ENCODE measurements at places on chromosomes 2 and 18.

DNA sequence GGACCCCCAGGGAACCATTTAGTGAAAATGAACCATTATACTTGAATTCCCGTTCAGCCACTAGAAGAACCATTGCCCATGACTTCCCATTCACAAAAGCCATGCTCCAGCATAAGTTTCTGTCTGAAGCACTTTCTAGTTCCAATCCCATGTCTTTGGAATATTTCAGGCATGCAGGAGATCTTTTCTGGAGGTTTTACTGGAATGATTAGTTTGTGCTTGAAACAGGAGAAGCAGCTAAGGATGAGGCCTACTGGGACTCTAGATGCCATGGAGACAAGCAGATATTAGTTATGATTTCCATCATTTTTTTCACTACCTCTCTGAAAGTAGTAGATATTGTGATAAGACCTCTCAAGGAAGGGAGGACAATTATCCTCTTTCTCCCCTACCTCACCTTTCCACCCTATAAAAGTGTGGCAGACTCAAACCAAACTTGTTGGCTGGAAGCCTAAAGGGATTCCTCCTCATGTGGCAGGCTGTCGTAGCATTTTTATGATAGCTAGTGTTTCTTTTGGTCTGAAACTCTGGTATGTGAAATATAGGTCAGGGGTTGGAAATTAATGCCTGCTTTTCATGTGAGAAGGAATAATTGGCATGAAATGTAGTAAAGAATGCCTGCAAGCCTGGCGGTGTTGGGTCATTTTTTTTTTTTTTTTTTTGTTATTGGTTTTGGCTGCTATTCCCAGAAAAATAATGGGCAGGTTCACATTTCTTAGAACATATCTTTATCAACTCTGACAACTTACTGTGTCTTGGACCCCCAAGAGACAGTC, 29.3 kb upstream of the MMADHC start:
- DNase-seq = peak; percentile 32

- peak; percentile 85 for DNase-seq
Observed at GRCh38 chr2:1685957-1686783, 58.1 kb downstream of the PXDN start.

GRCh38 chr2:96815326-96816126, 542 bp upstream of the CNNM3 start:
- DNase-seq = no peak

DNA sequence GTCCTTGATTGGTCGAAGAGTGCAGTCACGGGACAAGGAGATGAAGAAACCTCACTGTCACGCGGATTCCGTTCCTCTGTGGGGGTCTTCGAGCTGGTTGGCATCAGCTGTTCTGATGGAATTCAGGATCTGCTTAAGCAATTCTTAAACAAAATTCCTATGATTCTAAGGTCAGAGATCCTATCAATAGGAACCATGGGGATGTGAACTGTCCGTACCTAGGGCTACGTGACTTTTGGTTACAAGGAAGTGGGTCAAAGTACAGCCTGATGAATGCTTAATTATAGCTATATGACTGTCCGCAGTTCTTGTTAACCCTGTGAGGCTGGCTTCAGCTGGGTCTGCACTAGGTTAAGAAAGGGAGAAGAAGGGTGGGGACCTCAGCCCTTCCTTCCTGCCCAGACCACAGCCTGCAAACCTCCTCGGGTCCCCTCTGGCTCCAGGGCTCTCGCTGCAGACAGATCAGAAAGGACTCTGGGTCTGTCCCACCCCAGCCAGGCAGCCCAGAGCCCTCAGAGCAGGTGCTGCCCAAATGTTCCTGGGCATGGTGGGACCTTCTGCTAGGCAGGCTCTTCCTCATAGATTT, 44.2 kb upstream of the TAF1B start:
- no peak for DNase-seq

- no peak for DNase-seq
Observed at GRCh38 chr2:174662859-174663258, 65.3 kb upstream of the WIPF1 start.

DNA sequence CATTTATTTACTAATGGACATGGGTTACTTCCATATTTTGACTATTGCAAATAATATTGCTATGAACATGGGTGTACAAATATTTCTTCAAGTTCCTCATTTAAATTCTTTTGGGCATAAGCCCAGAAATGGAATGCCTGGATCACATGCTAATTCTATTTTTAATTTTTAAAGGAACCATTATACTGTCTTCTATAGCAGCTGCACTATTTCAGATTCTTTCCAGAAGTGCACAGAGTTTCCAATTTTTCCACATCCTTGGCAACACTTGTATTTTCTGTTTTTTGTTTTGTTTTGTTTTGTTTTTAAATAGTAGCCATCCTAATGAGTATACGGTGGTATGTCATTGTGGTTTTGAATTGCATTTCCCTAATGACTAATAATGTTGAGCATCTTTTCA, 8.5 kb upstream of the RALBP1 start:
- no peak for DNase-seq

DNA sequence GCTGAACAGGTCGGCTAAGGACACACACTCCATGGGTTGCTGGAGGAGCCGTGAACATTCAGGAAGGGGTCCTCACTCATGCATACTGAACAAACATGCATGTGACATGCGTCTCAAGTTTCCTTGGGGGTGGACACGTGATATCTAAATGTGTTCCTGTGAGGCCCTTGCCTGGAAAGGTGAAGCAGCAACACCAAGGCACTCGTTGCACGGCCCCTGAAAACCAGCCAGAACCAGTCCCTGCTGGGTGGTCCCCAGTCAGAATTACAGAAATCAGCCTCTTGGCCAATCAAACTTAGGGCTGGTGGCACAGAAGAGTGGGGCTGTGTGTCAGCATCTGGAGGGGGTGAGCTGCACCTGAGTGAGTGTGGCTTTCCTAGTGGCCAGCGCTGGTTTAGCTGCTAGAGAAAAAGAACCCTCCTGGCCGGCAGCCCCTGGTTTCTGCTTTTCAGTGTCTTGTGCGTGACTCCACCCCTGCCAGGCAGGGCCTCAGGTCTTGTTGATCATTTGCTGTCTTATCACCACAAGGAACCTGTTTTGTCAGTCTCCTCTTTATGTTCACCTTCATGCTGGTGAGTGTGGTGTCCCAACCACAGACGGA, 3.2 kb upstream of the AQP12B start:
- DNase-seq = no peak

- DNase-seq = peak; percentile 55
Observed at GRCh38 chr2:42844901-42845821, 52.8 kb upstream of the HAAO start.

- DNase-seq = no peak
Observed at GRCh38 chr2:215724146-215724545, 288.3 kb upstream of the FN1 start.

GRCh38 chr2:26612522-26613240, 28.5 kb downstream of the CIB4 start:
- DNase-seq = no peak

DNA sequence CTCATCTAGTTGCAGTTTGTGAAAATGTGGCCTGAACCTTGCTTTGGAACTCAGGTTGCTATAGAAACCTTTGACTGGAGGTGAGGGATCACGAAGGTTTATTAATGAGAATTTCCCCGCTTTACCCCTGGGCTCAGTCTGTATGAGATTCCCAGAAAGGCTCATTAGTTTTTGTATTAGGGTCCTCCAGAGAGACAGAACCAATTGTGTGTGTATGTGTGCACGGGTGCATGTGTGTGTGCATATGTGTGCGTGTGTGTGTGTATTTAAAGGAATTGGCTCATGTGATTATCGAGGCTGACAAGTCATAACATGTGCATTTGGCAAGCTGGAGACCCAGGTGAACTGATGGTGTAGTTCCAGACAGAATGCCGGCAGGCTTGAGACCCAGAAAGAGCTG, 113.8 kb upstream of the DLX2 start:
- no peak for DNase-seq

DNA sequence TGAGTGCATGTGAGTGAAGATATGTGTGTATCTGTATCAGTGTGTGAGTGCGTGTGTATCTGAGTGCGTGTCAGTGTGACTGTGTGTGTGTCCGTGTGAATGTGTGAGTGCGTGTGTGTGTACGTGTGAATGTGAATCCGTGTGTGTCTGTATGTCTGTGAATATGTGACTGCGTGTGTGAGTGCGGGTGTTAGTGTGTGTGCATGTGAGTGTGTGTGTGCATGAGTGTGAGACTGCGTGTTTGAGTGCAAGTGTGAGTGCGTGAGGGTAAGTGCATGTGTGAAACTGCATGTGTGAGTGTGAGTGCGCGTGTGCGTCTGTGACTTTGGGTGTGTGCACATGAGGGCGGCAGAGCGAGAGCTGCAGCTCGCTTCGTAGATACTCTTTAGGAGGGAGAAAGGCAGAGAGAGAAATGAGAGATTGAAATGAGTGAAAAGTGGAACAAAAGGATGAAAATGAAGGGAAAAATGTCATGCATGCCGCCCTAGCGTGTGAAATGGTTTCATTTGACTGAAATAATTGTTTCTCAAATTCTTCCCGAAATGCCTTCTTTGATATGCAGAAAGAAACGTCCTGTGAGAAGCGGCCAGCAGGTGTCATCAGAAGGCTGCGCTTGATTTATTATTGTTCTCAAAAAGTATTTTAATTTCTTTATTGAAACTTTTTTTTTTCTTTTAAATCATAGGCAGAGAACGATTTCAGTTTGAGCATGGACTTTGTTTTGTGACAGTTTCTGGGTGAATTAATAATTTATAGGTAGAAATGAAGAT, 25.6 kb downstream of the ZNF407 start:
- peak; percentile 40 for DNase-seq

DNA sequence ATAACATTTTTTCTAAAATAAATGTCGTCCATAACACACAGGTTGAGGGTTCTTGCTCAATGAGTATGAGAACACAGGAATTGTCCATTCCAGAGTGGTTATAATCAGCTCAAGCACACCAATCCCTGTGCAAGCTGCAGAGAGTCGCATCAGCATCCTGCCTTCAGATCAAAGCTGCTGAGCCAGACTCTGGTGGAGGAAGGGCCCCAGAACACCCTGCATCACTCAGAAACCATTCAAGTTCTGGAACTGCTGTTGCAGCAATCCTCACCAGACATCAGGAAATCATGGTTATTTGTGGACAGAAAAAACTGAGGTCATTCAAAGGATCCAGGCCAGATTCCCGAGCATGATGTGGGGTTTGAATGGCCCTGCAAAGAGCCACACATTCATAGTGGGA, 44.5 kb downstream of the DNER start:
- DNase-seq = no peak

GRCh38 chr18:34936772-34937171, 104.4 kb upstream of the MAPRE2 start:
- DNase-seq = no peak

DNA sequence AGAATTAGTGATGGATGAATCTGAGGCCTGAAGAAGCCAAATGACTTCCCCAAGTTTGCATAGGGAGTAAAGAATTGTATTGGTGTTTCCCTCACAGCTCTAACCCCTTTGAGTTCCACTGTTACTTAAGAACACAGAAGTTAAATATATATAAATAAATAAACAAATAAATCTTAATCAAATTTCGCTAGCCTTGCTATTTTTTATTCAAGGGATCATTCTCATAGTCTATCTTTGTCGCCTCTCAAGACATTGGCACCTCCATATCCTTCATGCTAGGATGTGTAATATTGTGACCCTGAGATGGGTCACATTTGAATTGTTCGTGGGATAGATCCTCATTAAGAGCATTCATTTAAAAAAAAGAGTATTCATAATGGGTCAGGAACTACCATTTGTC, 121.3 kb upstream of the HNMT start:
- no peak for DNase-seq

DNA sequence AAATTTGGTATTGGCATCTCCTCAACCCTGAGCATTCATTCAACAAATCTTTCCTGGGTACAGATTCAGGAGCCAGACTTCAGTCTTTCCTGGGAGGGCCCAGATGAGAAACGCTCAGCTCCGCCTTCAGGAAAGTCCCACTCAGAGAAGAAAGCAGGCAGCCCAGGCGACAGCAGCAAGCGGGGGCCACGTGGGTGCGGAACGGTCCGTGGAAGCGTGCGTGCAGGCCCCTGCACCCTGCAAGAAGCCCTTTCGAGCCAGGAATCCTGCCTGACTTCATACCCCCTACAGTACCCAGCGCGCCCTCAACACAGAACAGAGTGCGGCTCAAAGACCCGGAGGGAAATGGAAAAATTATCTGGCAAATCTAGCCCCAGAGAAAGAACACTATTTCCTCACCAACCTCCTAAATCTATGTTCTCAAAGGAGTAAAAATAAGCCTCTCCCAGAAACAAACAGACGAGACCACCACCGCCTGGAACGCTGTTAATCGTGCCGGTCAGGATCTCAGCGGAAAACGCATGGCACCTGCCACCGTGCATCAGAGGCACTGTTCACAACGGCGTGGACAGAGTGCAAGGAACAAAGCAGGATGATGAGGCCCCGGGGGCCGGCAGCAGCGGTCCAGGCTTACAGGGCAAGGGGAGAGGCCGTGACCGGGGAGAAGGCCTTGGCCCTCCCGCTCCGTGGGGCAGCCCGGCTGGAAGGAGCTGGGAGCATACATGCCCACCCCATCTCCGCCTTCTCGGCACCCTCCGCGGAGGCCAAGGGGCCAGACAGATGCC, 318.3 kb downstream of the EIPR1 start:
- DNase-seq = no peak

- peak; percentile 55 for DNase-seq
Observed at GRCh38 chr2:211367711-211368110, 811.3 kb downstream of the CPS1 start.

GRCh38 chr2:65347913-65348312, 84.5 kb downstream of the SPRED2 start:
- no peak for DNase-seq

DNA sequence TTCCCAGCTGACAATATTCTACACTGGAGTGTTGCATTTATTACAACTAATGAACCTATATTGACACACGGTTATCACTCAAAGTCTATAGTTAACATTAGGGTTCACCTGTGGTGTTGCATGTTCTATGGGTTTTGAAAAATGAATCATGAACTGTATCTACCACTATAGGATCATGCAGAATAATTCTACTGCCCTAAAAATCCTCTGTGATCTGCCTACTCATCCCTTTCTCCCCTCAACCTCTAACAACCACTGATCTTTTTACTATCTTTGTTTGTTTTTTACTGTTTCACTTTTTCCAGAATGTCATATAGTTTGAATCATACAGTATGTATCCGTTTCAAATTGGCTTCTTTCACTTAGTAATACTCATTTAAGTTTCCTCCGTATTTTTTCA, 47.6 kb upstream of the TCF7L1 start:
- DNase-seq = no peak

GRCh38 chr2:39424951-39425350, 12.1 kb downstream of the MAP4K3 start:
- DNase-seq = no peak

- peak; percentile 86 for DNase-seq
Observed at GRCh38 chr2:64644458-64645382, 9.0 kb downstream of the SERTAD2 start.

- DNase-seq = no peak
Observed at GRCh38 chr2:129273266-129274037, 706.0 kb upstream of the RAB6C start.
